ENCODE measurements at places on chromosomes 11 and 22. TPM values are rescaled to one million over a fixed set of nuclear protein-coding genes. Genes with fewer than 3 reads are reported as not detected.

The OR52N1 gene
- not detected for polyA plus RNA-seq

The PRRG4 gene
- polyA plus RNA-seq: not detected

The SELENOO gene
- 22.9 TPM for polyA plus RNA-seq

- peak; percentile 70 for DNase-seq
Measured at GRCh38 chr11:8597182-8597581, 3.2 kb upstream of the STK33 start.

GRCh38 chr22:49107561-49107960 is 720.1 kb downstream of the BRD1 start:
- DNase-seq: no peak

DNA sequence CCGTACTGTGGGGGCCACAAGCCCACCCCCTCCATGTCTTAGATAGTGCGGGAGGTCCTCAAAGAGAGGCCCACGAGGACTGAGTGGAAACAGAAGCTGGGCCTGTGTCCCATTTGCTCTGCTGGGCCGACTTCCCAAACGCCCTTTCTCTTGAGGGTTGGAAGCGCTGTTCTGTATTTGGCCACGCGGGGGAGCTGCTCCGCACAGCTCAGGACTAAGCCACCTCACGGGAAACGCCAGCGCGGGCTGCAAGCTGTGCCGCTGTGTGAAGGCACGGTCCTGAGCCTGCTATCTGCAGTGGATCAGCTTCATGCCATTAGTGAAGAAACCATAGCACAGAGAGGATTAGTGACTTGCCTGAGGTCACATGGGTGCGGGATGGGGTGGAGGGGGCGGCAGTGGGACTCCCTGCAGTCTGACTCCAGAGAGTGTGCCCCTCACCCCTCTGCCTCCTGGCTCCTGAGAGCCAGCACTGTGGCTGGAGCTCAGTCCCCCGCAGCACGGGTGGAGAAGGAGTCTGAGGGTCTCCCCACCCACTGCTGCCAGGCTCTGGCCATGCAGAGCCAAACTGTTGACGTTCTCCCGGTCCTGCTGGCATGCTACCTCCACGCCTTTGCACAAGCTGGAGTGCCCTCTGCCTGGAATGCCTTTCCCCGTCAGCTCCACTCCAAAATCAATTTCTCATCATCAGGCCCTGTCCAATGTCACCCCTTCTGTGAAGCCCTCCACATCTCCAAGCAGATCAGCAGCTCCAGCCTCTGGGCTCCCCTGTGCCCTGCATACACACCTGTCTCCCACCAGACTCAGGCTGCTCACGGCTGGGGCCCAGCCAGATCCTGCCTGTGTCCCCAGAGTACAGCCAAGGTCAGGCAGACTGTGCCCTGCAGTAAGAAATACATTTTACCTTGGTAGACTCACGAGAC is 51.5 kb upstream of the LRRC32 start:
- peak; percentile 73 for DNase-seq

DNA sequence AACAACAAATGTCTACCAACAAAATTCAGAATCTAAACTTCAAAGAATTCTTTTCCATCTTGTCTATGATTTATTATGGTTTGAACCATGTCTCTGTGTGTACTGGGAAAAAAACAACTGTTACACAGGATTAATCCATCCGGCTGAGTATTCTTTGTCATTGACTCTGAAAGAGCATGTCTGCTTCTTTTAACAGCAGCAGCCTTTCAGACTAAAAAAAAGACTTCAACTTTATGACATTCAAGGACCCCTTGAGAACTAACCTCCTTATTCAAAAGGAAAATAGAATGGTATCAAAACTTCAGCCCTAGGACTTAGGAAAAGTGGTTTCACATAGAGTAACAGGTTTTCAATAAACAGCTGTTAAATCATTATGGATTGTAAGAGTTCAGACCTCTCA is 79.9 kb downstream of the MRTFA start:
- DNase-seq: no peak

The TMPRSS6 gene
- polyA plus RNA-seq: not detected

DNA sequence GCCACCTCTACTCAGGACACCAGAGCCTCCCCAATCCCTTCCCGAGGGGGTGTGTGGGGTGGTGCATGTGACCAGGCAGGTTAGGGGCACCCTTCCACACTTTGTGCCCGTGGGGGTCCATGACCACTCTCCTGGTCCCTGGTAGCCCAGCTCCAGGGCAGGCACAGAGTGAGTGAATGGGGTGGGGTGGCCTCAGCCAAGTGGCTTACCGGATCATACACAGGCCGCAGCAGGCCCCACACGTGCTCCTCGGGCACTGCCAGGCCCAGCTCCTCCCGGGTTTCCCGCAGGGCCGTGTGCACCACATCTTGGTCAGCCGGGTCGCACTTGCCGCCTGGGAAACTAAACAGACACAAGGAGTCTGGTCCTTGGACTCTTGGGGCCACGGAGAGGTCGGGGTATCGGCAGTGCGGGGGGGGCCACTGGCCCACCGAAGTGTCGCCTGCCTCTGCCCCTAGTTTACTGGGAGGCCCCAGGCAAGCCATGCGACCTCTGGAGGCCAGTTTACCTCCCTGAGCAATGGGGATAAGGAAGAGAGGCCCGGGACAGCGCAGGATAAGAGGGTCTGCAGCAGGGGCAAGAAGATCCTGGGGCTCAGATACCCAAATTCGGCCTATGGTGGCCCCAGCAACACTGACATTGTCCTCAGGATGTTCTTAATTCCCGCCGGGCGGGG is 889 bp downstream of the NUDT8 start:
- no peak for DNase-seq

The NAP1L4 gene
- 80.7 TPM for polyA plus RNA-seq

DNA sequence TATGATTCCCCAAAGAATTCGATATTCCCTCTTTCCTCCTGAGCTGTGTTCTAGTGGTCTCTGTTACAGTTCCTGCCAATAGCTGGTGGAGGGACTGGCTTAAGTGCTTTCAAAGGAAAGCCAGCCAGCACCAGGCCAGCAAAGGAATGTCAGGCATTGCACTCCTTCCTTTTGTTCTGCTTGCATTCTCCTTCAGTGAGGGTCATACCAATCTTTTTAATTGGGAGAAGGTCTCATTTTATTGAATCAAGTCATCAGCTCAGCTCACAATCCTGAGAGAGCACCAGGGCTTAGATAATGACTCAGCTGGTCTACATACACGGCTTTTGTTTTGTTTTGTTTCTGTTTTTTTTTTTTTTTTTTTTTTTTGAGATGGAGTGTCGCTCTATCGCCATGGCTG is 222.9 kb downstream of the NAV2 start:
- peak; percentile 86 for DNase-seq

GRCh38 chr11:121152764-121153163 is 51.7 kb downstream of the TECTA start:
- DNase-seq: no peak

- peak; percentile 94 for DNase-seq
Measured at GRCh38 chr11:111939836-111940604, 2.9 kb downstream of the DIXDC1 start.

GRCh38 chr11:76554767-76555166 is 109.9 kb downstream of the EMSY start:
- DNase-seq: no peak

- DNase-seq: no peak
Measured at GRCh38 chr22:41927813-41928212, 1.2 kb upstream of the TNFRSF13C start.

- no peak for DNase-seq
Measured at GRCh38 chr11:80727315-80727714, 1286.5 kb upstream of the TENM4 start.

- DNase-seq: no peak
Measured at GRCh38 chr11:123373754-123374621, 56.1 kb upstream of the GRAMD1B start.

DNA sequence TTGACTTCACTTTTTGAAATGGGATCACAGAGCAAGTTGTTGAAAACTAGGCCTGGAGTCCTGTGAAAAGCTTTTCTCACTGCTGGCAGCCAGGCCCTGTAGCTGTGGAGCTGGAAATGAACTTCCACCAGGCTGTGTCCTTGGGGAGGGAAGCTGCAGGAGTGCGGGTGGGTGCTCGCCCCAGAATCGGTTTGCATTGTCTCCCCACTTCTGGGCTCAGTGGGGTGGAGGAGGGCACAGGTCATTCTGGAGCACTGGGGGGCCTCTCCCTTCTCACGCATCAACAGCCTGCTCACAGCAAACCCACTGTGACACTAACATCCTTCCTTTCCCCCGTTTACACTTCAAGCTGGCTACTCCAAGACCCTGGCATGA is 15.2 kb downstream of the GLB1L2 start:
- DNase-seq: no peak

The TKFC gene
- polyA plus RNA-seq: 33.3 TPM

The PTPMT1 gene
- 58.3 TPM for polyA plus RNA-seq

DNA sequence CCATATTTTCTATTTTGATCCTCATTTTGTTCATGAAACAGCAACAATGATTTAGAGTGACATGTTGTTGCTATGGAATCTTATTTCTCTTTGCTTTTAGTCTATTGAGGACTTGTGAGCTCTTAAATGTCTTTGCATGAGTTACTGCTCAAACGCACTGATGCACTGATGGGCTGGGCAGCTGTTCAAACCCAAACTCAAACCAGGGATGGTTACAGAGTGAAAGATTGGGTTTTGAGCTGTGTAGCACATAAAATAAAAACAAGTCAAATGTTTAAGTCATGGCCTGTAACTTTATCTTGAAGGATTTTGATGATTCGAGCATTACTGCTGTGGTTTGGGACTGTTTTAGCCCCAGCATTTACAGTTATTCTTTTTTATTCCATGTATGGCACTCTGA is 20.1 kb upstream of the NCAM1 start:
- no peak for DNase-seq

GRCh38 chr11:10544491-10545465 is 3.8 kb upstream of the RNF141 start:
- no peak for DNase-seq

DNA sequence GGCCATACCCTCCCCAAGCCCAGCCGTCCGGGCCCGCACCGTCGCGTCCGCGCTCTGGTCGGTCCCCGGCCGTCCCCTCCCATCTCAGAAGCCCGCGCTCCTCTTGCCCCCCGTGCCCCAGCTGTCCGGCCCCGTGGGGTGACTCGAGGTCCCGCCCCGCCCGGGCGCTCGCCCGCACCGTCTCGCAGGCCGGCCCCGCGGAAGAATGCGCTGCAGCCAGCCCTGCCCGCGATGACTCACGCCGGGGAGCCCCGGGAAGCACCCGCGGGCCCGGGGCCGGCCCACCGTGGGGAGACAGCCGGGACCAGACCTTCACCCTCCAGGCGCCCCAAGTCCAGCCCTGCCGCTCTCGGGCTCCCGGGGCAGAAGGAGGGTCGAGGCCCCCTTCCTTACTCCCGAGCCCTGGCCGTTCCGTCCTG is 320 bp upstream of the PHLDA2 start:
- DNase-seq: peak; percentile 72

The GTF2H1 gene
- polyA plus RNA-seq: 20.7 TPM
